ENCODE measurements at places on chromosomes 5 and 9.
A peak's percentile ranks its signal among the peaks of the same experiment; 100 is the strongest.

- DNase-seq: no peak
These were observed 43.3 kb downstream of the PUM3 start for GRCh38 chr9:2800394-2801179.

DNA sequence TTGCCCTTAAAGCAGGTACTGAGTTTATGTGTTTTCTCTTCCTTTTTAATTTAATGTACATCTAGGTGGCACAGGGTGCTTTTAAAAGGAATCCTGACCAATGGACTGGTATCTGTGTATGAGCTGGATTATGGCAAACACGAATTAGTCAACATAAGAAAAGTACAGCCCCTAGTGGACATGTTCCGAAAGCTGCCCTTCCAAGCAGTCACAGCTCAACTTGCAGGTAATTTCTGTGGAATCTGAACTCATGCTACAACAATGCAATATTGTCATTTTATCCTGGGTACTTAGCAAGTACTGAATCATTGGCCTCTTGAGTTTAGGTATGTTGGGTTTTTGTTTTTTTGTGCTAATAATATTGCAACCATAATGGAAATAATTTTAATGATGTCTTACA, 14.4 kb upstream of the TMOD1 start:
- DNase-seq: no peak

GRCh38 chr9:98255061-98255577, 330 bp downstream of the TBC1D2 start:
- no peak for DNase-seq

DNA sequence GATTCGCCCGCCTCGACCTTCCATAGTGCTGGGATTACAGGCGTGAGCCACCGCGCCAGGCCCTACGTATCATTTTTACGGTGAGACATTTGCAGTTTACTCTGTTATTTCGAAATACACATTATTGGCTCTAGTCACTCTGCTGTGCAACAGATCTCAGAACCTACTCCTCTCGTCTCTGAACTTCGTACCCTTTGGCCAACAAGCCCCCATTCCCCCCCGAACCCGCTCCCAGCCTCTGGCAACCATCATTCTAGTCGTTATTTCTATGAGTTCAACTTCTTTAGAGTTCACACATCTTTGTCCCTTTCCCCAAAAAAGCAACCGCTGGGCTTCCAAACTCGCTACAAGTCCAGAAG, 735 bp downstream of the PTGR1 start:
- DNase-seq: no peak

DNA sequence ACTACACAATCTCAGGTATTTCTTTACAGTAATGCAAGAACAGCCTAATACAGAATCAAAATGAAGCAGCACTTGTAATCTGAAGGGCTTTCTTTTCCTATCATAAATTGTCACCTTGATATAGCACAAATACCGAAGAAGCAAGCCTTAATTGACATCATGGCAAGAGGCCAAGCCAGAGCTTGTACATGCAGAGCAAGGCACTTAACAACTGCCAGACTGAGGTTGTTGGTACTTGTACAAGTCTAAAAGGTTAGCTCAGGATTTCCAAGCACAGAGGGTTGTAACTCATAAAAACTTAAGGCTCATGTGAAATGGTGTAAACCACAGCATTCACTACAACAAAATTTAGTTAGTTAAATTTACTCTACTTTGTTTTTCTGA, 158.8 kb upstream of the SPEF2 start:
- DNase-seq: no peak

- DNase-seq: no peak
These were observed 221.0 kb upstream of the KLF4 start for GRCh38 chr9:107710546-107710945.

GRCh38 chr5:177130211-177131018, 3.2 kb upstream of the NSD1 start:
- DNase-seq: no peak

- no peak for DNase-seq
These were observed 82.4 kb downstream of the FREM1 start for GRCh38 chr9:14827805-14828204.

- no peak for DNase-seq
These were observed 323.5 kb upstream of the SLC24A2 start for GRCh38 chr9:20112205-20112783.

DNA sequence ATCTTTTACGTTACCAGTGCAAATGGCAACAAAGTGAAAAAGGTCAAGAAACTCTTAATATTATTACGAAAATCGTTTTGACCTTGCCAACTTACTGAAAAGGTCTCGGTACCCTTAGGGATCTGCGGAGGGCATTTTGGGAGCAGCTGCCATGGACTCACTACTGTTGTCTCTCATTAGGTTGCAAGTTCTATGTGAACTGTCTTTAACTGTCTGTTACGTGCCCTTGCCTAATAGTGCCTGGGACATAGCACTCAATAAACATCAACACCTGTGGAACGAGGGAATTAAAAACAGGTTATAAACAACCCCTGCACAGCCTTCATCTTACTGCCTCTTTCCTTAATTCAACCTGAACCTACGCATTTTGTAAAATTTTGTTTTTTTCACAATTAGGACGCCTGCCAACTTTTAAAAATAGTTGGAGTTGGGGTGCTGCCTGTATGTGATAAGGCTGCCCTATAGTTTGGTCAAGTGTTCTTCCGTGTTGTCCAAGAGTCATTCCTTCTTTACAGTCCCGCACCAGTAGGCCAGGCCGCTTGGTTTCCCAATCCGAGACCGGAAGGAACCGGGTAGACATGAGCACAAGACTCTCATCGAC, 527 bp upstream of the SREK1 start:
- no peak for DNase-seq

- no peak for DNase-seq
These were observed 425.2 kb downstream of the GADD45G start for GRCh38 chr9:90029996-90030395.

GRCh38 chr5:55829956-55830355, 21.2 kb upstream of the IL31RA start:
- no peak for DNase-seq

- DNase-seq: no peak
These were observed 1.4 kb upstream of the PPP2CA start for GRCh38 chr5:134227259-134227658.

DNA sequence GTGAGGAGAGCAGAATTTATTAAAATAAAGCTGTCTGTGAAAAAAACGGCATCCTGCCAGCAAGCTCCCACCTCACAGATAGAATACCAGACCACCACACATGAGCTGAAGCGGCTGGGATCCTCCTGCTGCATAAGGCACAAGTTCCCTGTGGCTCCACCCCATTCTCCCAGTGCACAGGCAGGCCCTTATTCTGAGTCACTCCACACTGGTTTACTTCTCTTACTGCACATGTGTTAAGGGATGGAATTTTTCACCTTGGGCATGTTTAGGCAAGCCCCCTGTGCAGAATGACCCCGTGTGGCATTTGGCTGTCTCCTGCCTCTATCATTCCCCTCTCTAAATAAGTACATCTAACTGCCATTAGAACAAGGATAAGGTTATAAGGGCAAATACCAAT, 115.0 kb upstream of the ELAVL2 start:
- DNase-seq: no peak

DNA sequence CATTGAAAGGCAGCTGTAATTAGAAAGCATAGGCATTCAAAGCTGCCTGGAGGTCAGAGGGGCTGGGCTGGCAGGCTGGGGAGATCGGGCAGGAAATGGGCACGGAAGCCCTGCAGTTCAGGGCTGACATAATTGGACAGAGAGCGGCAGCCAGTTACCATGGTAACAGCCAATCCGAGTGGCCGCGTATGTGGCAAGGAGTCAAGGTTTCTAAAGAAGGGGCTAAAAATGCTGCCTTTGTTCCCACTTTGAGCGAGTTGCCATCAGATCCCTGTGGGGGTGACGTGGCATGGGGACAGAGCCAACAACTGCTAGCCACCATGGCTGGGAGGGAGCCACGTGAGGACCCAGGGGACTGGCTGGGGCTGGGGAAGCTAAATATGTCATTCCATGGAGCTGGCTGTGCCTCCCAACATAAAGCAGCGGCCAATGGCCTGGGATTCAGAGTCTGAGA, 44.7 kb upstream of the NDFIP1 start:
- DNase-seq: peak; percentile 24

DNA sequence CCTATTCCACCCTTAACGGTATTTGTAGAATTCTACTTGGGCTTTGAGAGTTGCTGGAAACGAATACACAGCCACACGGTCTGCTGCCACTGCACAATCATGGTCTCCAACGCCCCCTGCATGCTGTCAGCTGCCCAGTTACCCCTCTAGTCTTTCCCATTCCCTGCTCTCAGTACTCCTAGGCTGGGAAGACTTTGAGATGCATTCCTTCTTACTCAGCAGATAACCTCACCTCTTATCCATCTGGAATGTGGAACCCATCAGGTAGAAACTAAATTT, 92.8 kb downstream of the ANKH start:
- DNase-seq: no peak

- DNase-seq: no peak
These were observed 327.7 kb downstream of the CDK5RAP2 start for GRCh38 chr9:120252248-120252647.

DNA sequence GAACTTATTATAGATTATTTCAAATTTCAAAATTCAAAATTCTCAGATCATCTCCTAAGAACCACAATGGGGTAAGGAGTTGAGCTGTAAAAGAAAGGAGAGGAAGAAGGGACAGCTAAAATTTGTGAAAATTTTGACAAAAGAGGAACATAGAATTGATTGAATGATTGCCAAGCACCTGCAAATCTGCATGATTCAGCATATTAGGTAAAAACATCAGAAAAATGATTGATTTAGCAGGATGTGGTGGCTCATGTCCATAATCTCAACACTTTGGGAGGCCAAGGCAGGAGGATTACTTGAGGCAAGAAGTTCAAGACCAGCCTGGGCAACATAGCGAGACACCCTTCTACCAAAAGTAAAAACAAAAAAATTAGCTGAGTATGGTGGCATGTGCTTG, 14.3 kb downstream of the TMEM161B start:
- no peak for DNase-seq

- no peak for DNase-seq
These were observed 127.5 kb upstream of the PANK3 start for GRCh38 chr5:168706655-168707069.

- no peak for DNase-seq
These were observed 1.2 kb downstream of the JMY start for GRCh38 chr5:79236970-79237739.

DNA sequence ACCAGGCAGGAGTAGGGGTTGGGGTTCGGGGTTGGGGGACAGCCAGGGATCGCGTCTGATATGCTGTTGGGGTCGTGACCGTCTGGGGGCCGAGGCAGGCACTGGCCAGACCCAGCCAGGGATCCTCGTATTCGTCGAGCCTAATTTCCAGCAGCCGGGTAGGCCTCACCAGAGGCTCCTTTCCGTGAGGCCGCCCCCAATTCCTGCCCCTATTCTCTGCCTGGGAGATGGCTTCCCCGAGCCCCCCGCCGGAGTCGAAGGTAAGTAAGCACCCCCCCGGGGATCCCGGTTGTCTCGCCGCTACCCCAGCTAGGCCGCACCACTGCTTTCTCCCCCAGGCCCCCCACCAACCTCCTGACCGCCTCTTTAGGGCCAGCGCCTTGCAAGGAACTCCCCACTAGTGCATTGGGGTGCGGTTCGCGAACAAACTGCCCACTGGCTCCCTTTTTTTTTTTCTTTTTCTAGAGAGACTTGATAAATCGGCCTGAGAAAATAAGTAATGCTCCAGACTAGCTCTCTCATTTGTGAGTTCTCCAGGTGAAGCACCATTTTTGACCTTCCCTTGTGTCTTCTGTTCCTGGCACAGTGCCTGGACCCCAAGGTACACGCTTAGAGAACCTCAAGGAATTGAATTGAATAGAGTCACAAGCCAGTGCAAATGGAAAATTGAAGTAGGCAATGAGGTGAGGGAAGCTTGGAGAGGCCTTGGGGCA, 435 bp downstream of the ZNF189 start:
- DNase-seq: no peak

GRCh38 chr9:16551692-16552091, 318.8 kb downstream of the BNC2 start:
- no peak for DNase-seq

- DNase-seq: no peak
These were observed 14.7 kb upstream of the NOTCH1 start for GRCh38 chr9:136560586-136560985.
